ENCODE measurements at places on chromosomes 4 and X.

GRCh38 chr4:152072001-152072485 is 311.2 kb upstream of the GATB start:
- DNase-seq = peak; percentile 18

DNA sequence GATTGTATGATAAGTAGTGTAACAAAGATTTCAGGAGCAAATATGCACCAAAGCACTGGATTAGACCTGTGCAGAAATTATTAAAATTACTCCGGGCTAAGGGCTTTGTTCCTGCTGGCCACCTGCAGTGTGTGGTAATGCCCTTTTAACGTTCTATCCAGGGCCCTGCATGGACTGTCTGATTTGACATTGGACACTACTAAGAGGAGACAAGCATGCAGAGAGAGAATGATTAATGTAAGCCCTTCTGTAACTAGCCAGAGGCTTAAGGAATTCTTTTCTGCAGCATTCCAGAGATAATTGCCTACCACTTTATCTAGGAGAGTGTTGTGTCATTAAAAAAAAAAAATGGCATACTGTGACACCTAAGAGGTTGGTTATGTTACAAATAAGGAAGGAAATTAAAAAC is 117.0 kb downstream of the PCDH7 start:
- DNase-seq = peak; percentile 51

- DNase-seq = peak; percentile 3
Measured at GRCh38 chrX:9271789-9272525, 192.9 kb upstream of the TBL1X start.

- no peak for DNase-seq
Measured at GRCh38 chr4:156948738-156949137, 22.9 kb downstream of the PDGFC start.

GRCh38 chrX:48911412-48912182 is at the start of gene SLC35A2:
TSS of gene SLC35A2 (minus strand) at chrX:48911646. CDS start at chrX:48911636, 10 bp downstream.
- DNase-seq = peak; percentile 64

DNA sequence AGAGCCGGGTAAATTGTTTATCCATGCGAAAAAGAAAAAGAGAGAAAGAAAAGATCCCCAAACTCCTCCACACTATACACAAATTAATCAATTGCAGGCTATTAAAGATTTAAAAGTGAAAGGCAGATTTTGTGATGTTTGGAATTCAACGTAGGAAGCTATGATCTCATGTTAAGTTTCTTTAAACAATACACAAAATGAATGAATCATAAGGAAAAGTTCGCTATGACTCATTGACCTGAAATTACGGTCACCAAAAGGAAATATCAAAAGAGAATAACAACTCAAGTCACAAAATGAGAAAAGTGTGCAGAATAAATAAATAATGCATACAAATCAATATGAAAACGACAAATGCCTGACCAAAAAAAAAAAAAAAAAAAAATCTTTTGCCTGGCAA is 28.6 kb downstream of the CLNK start:
- peak; percentile 83 for DNase-seq

- no peak for DNase-seq
Measured at GRCh38 chrX:85903692-85904471, 143.5 kb downstream of the CHM start.

GRCh38 chr4:2846172-2846571 is 2.5 kb downstream of the ADD1 start:
- no peak for DNase-seq

- DNase-seq = peak; percentile 82
Measured at GRCh38 chr4:83358410-83358809, 23.8 kb upstream of the HPSE start.

DNA sequence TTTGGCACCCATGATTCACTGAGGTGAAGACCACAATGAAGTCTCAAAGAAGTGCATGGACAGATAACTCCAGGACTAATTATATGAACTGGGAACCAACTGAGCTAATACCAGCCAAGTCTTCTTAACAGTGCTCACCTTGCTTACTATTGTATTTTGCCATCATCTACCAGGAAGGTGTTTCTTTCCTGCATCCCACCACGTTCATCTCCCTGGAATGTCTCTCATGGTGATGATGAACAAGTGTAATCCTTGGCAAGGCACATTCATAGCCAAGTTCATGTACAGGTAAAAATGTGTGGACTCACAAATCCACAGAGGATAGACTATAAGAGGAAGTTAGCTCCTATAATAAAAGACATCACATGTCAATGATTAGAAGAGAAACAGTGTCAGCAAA is 489.1 kb downstream of the SMARCA1 start:
- DNase-seq = no peak

DNA sequence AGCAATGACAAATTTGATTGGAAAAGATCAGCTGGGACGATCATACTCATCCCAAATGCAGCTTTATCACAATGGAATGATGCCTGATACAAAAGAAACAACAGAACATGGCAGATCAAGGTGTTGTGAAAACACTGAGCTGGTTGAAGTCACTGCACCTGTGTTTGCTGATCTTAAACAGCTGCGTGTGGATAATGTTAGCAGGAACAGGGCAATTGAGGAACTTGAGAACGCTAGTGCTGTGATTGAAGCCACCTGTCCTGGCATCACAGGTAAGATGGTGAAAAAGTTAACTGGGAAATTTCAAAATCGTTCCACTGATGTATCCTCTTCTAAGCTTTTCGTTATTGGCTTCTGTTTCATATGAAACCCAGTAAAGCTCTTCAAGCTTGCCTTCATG is 27.4 kb upstream of the SOD3 start:
- DNase-seq = no peak

GRCh38 chrX:127877318-127877717 is 174.9 kb downstream of the ACTRT1 start:
- no peak for DNase-seq

DNA sequence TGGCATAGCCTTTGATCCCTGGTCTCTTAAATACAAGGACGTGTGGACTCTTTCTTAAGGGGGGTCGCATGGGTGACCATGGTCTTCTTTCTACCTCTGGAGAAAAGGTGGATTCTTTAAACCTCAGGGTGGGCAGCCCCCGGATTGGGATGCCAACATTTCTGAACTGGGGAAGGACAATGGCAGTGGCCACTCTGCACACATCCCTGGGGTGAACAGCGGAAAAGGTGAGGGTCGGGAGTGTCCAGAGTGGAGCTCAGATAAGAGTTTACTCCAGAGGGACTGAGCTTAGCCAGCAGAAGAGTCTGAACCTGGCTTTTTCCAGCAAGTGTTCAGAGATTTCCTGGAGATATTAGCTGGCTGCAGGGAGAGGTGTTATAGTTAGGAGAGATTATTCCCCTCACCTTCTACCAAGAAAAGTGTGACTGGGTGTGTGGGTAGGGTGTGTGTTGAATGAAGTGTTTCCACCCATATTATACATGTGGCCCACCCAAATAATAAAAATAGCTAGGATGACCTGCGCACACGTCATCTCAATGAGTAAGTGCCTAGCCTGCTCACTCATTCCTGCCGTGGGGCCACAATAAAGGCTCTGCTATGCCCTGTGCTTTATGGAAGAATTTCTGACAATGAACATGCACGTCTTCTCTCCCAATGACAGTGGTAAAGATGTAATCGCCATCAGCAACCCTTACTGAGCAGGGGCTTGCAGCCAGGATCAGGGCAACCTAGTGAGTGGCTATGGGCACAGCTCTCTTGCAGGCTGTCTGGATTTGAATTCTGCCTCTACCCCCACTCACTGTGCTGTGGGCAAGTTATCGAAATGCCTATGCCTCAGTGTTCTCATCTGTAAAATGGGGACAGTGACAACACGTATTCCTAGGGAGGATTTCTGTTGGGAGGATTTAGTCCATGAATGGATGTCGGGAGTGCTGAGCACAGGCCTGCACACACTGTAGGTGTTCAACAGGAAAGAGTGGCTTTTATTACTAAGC is 76.6 kb downstream of the SLC2A9 start:
- no peak for DNase-seq

Measured in fibroblast of skin of back (primary cell).